ENCODE measurements at places on chromosomes 2 and 18.

GRCh38 chr2:53987336-53987921 lies 16.6 kb upstream of the PSME4 start:
- H3K36me3 ChIP-seq: no peaks in the 10 kb centered on the region
- ATAC-seq: peak; percentile 54
- H3K27ac ChIP-seq: peak overlapping the region; percentile 16
- no peaks in the 10 kb centered on the region for H3K4me1 ChIP-seq
- H3K27me3 ChIP-seq: no peaks in the 10 kb centered on the region
- H3K4me3 ChIP-seq: no peak overlapping the region

DNA sequence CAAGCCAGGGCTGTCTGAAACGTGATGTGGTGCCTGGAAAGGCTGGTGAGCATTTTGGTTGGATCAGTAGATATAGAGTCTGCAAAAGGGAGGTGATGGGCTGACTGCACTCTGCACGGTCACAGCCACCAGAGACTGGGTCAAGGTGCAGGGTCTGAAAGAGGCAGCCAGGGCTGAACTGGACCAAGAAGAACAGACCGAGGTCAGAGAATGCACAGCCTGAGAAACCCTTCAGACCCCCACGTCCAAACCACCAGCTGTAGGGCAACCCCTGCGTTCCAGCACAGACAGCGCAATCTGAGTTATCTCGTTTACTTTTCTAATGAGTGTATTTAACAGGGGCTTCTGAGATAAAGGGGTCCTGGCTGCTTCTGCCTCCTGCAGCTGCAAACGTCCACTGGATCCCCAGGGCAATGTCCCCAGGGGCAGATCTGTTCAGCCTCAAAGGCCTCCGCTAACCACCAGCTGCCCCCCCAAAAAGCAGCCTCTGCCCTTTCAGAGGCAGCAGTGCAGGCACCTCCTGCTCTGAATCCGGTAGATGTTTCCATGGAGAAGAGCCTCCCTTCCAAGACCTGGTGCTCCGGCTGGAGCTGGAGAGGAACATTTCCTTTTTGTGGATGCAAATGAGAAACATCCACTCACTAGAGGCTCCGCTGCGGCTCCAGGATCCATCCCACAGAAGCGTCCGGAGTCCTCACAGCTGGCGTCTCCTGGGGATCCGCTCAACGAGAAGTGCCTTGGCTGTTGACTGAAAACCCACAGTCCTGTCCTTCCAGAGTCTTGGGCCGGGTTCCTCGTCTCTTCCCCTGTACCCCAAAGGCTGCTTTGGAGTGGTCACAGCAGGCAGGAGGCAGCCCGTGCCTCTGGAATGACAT lies 970 bp upstream of the KCNG2 start:
- peaks cover 5% of the 10 kb centered on the region for H3K36me3 ChIP-seq
- H3K4me1 ChIP-seq: peaks cover 6% of the 10 kb centered on the region
- no peak overlapping the region for H3K27ac ChIP-seq

- H3K4me1 ChIP-seq: peaks cover 50% of the 10 kb centered on the region
- peaks cover 42% of the 10 kb centered on the region for H3K36me3 ChIP-seq
- peak overlapping the region; percentile 92 for H3K4me3 ChIP-seq
- ATAC-seq: peak; percentile 40
- peak overlapping the region; percentile 89 for H3K27ac ChIP-seq
- H3K27me3 ChIP-seq: no peaks in the 10 kb centered on the region
These were observed 550 bp downstream of the MYL12B start for GRCh38 chr18:3262234-3263131.

DNA sequence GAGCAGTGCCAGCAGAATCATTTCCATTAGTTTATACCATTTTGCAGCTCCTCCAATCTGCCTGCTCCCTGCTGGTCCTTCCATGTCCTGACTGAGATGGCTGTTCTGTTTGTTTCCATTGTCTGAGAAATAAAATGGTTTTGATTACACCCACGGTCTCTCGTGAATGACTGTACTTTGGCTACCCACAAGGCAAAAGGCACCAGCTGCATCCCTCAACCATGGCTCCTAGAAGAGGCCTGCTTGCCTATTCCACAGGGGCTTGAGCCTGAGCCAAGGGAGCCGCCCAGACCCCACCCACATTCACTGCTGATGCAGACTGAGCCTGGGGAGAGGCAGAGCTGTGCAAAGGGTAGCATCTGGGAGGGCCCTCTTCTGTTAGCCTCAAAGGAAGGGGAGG lies 31.2 kb downstream of the MARCHF4 start:
- no peak overlapping the region for H3K4me3 ChIP-seq
- ATAC-seq: peak; percentile 73
- peaks cover 14% of the 10 kb centered on the region for H3K4me1 ChIP-seq
- no peaks in the 10 kb centered on the region for H3K36me3 ChIP-seq

DNA sequence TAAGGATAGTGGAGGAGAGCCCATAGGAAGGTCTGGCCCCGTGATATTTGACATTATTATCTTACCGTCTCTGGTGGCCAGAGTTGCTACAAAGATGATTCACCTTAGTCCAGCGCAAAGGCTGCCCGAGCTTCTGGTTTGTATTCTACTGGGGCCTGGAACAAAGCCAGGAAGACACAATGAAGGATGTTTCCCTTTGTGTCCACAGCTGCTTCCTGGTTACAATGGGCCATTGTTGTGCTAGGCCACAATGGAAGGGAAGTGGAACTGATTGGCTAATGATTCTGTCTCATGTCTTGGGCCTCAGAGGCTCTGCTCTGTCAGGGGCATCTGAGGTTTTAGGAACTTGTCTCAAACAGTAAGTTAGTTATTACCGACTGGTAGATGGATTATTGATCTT lies 132.2 kb downstream of the TDRD15 start:
- ATAC-seq: no peak
- no peaks in the 10 kb centered on the region for H3K36me3 ChIP-seq
- H3K27ac ChIP-seq: no peak overlapping the region
- H3K27me3 ChIP-seq: no peaks in the 10 kb centered on the region
- no peaks in the 10 kb centered on the region for H3K4me1 ChIP-seq
- no peak overlapping the region for H3K4me3 ChIP-seq

GRCh38 chr2:218406949-218407618 lies 7.4 kb downstream of the CTDSP1 start:
- peak overlapping the region; percentile 91 for H3K27ac ChIP-seq
- peak overlapping the region; percentile 87 for H3K4me3 ChIP-seq
- peak; percentile 50 for ATAC-seq
- peaks cover 43% of the 10 kb centered on the region for H3K36me3 ChIP-seq
- H3K27me3 ChIP-seq: no peaks in the 10 kb centered on the region

- H3K4me3 ChIP-seq: no peak overlapping the region
- no peak overlapping the region for H3K27ac ChIP-seq
- no peaks in the 10 kb centered on the region for H3K4me1 ChIP-seq
- ATAC-seq: peak; percentile 56
- no peaks in the 10 kb centered on the region for H3K36me3 ChIP-seq
- H3K27me3 ChIP-seq: no peaks in the 10 kb centered on the region
These were observed 38.4 kb upstream of the FRZB start for GRCh38 chr2:182904844-182905243.

DNA sequence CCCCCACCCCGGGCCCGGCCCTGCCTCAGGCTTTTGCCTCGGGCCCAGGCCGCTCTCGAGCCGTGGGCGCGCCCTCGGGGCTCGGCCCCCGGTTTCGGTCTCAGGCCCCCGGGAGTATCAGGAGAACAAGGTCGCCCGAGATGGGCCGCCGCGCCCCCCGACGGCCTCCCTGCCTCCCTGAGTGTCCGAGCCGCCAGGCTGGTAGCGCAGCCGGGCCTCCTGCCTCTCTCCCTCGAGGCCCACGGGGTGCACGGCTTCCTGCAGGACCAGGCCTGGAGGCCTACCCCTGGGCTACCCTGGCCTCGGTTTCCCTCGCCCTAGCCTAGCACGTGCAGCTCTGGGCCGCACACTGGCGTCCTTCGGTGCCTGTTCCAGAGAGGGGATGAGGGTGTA lies 8.4 kb downstream of the GBX2 start:
- H3K27me3 ChIP-seq: peaks cover 32% of the 10 kb centered on the region
- ATAC-seq: no peak
- no peaks in the 10 kb centered on the region for H3K36me3 ChIP-seq
- H3K4me3 ChIP-seq: no peak overlapping the region
- H3K4me1 ChIP-seq: no peaks in the 10 kb centered on the region

DNA sequence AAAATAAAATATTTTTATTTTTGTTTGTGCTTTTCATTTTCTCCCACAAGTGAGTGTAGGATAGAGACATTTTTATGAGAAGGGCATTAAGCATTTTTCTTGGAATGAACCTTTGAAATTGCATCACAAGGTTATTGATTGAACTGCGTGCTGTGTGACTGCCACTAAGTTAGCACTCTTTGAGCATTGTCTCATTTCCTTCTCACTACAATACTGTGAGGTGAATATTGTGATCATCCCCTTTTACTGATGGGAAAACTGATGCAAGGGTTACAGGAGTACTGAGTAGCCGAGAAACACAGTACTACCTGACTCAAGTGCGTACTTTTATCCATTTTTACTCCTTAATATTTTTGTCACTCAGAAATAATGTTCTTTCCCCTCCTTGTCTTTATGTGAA lies 2.0 kb downstream of the NBEAL1 start:
- H3K4me3 ChIP-seq: peak overlapping the region; percentile 40
- H3K27me3 ChIP-seq: no peaks in the 10 kb centered on the region
- peaks cover 16% of the 10 kb centered on the region for H3K4me1 ChIP-seq
- no peak for ATAC-seq
- H3K27ac ChIP-seq: no peak overlapping the region

DNA sequence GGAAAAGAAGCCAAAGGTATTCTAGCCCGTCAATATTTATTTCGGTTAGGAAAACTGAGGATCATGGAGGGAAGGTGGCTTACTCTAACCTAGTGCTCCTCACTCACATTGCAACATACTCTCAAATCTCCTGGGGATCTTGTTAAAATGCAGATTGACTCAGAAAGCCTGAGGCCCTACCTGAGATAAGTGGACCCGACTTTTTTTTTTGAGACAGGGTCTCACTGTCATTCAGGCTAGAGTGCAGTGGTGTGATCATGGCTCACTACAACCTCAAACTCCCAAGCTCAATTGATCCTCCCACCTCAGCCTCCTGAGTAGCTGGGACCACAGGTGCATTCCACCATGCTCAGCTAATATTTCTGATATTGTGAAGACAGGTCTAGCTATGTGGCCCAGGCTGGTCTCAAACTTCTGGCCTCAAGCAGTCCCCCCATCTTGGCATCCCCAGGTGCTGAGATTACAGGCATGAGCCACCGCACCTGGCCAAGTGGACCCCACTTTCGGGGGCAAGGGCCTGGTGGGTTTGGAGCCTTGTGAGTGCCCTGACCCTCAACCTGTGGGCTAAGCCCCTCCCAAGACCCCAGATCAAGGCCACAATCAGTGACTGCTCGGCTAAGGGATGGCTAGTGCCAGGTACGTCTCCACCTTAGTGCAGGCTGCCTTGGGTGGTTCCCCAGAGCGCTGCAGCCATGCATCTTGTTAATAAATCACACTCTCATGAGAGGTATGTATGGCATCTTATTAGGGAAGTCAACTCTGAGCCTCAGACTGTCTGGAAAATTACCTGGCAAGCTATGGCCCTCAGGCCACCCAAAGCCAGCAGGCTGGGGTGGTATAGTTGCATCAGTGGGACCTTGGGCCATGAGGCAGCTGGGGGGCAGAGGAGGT lies 1.1 kb upstream of the NEURL3 start:
- H3K4me3 ChIP-seq: peak overlapping the region; percentile 69
- ATAC-seq: no peak
- no peak overlapping the region for H3K27ac ChIP-seq
- peaks cover 23% of the 10 kb centered on the region for H3K4me1 ChIP-seq
- peaks cover 15% of the 10 kb centered on the region for H3K27me3 ChIP-seq

DNA sequence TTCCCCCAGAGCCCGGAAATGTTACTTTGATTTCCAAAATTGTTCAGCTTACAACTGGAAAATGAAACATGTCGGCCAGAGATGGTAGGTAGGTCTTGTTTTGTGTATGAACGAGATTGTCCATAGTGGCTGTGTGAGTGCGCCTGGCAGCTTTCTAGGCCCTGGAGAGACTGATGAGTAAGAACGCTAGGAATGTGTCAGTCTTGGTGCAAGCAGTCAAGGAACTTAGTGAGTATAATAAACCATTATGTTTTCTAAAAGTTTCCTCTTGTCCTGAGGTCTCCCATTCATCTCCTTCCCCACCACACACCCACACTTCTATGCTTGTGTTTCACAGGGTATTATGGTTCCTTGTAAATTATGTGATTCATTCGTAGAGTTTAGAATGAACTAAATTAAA lies 234.2 kb downstream of the CDH2 start:
- no peak for ATAC-seq
- H3K4me1 ChIP-seq: no peaks in the 10 kb centered on the region
- no peaks in the 10 kb centered on the region for H3K36me3 ChIP-seq

GRCh38 chr2:66477135-66477842 lies 42.4 kb downstream of the MEIS1 start:
- no peak overlapping the region for H3K27ac ChIP-seq
- ATAC-seq: no peak
- H3K36me3 ChIP-seq: no peaks in the 10 kb centered on the region
- no peaks in the 10 kb centered on the region for H3K27me3 ChIP-seq
- no peak overlapping the region for H3K4me3 ChIP-seq

GRCh38 chr2:61425605-61426155 lies 45.2 kb downstream of the USP34 start:
- H3K27ac ChIP-seq: peak overlapping the region; percentile 76
- peaks cover 6% of the 10 kb centered on the region for H3K36me3 ChIP-seq

DNA sequence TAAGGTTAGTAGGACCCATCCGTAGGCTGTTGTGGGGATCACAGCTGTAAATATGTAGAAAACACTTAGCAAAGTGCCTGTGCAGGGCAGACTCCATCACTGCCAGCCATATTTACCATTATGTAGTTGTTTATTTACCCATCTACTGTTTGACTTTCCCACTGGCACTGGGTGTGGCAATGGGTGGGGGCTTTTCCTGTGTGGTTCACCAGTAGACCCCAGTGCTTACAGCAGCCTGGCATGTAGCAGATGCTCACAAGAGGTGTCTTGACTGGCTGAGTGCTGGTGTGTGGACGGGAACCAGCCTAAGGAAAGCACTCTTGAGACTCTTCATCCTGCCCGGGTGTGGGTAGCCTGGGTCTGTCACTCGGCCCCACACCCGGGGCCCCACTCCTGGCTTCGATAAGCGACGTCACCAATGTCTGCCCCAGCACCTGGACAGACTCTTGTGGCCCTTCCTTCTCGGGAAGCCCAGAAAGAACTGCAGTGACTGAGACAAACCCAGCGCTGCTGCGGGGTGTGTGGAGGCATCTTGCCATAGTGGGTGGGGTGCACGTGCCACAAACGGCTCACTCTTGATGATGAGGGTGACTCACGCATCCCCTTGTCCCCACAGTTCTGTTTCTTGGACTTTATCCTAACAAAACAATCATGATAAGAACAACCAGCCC lies 78.3 kb downstream of the HDAC4 start:
- H3K36me3 ChIP-seq: peaks cover 6% of the 10 kb centered on the region
- peak overlapping the region; percentile 60 for H3K4me3 ChIP-seq
- no peaks in the 10 kb centered on the region for H3K27me3 ChIP-seq
- peaks cover 58% of the 10 kb centered on the region for H3K4me1 ChIP-seq
- no peak for ATAC-seq

Measured in activated T-helper 17 cell treated with anti-CD3 and anti-CD28 coated beads, Interleukin-2, amount 50 U/mL, for 72 hours (primary cell).